GM04504 (cell line): ENCODE measurements at places on chromosomes 11 and 22.

DNA sequence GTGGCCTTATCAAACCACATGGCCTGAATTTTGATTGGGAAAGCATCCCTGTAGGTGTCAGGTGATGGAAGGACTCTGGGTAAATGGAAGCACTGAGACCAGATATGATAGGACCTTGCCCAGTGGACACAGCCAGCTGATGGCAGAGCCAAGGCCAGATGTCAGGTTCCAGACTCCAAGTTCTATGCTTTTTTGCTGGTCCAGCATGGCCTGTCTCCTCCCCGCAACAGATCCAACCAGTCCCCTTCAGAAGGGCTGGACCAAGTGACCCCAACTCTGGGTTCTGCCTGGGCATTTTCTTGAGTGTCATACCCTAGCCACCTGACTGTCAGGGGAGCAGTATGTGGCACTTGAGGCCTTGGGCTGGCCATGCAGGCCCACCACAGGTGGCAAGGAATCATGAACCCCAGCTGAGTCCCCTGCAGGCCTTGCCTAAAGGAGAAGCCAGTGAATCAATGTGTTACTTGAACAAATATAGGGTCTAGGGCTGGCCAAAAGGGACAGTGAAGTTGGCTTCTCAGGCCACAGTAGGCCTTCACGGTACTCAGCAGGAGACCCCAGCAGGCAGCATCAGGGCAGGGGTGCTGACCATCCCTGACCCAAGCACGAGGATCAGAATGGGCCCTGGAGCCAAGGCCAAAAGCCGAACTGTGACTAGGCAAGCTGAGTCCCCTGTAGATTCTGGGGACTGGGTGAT lies 27.1 kb downstream of the KCNQ1OT1 start:
- DNase-seq: no peak

GRCh38 chr11:114399490-114400215 lies 658 bp downstream of the C11orf71 start:
- no peak for DNase-seq

GRCh38 chr11:91871791-91872190 lies 352.8 kb upstream of the FAT3 start:
- peak; percentile 13 for DNase-seq

GRCh38 chr11:14643697-14644225 lies at the start of gene PDE3B:
TSS of gene PDE3B (plus strand) at chr11:14643804. CDS start at chr11:14644076, 272 bp downstream.
- DNase-seq: no peak

- DNase-seq: no peak
Observed at GRCh38 chr22:37234736-37235711, 9.0 kb downstream of the RAC2 start.

DNA sequence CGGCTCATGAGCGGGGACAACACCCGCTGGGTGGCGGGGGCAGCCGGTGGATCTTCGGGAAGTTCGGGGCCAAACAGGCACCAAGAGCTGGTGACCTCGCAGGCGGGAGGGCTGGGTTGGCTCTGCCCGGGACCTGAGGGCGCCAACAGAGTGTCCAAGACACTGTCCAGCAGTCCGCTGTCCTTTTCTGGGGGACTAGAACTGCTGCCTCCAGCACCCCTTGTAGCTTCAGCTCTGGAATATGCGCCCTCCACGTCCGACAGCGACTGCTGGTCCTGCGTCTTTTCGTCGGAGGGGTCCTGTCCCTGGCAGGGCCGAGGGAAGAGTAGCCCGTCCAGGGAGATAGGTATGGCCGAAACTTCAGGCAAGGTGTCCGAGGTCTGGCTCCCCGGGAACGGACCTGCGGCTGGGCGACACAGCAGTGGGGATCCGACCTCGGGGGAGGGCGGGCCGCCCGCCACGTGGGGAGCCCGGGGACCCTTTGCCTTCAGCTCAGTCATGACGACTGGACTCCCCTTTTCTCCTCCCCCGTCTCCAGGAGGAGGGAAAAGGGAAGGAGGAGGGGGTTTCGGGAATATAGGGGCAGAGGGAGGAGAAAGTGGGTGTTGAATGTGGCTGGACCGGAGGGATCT lies 926 bp downstream of the PGR start:
- no peak for DNase-seq

GRCh38 chr11:9600644-9601036 lies 27.2 kb downstream of the WEE1 start:
- DNase-seq: no peak

GRCh38 chr22:29442976-29443375 lies 4.6 kb downstream of the RFPL1 start:
- DNase-seq: no peak

GRCh38 chr11:117232092-117232878 lies at the start of gene RNF214:
TSS of gene RNF214 (plus strand) at chr11:117232671. CDS start at chr11:117234273, 1,602 bp downstream.
- peak; percentile 54 for DNase-seq

- no peak for DNase-seq
Observed at GRCh38 chr11:76131671-76132631, 74.4 kb downstream of the WNT11 start.

- peak; percentile 67 for DNase-seq
Observed at GRCh38 chr11:66020618-66021357, 5.5 kb downstream of the CATSPER1 start.

DNA sequence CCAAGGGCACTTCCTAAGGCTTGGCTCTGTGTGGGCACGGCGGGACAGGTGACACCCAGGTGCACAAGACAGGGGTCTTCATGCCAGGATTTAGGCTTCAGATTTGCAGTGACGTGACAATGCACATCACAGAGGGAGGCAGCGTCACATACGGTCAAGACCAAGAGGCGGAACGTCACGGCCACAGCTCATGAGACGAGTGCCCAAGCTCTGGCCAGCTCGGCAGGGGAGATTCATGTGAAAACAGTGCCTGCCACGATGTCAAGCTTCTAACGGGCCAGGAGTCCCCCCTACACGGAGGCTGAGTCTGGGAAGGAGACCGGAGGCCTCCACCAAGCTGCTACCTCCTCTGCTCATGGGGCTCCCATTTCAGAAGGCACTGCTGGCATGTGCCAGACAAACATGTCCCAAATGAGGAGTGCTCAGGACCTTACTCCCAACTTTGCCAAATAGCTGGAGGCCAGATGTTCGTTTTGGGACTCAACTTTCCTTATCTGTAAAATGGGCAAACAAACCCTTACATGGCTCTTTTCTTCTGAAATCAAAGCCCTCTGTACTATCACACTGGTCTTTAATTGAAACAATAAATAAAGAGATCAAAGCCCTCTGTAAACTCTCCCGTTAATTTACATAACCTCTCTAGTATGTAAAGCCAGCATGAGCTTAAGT lies 16.6 kb downstream of the VPS37C start:
- DNase-seq: no peak

- no peak for DNase-seq
Observed at GRCh38 chr22:17119481-17120202, 1.5 kb downstream of the TMEM121B start.

DNA sequence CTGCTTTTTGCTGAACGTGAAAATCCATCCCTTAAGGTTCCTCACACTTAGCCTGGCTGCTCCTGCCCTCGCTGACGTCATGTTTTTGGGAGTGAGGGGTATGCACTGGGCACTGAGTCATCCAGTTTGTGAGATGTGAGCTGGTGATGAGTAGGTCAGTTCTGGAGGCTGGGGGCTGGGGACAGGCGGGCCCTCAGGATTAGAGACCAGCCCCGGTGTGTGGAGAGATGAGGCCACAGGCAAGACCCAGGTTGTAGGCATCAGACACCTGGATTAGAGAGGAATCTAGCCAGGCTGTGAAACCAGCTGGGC lies 9.2 kb downstream of the KCNC1 start:
- DNase-seq: no peak

GRCh38 chr22:33653532-33654063 lies 266.7 kb downstream of the LARGE1 start:
- DNase-seq: no peak

DNA sequence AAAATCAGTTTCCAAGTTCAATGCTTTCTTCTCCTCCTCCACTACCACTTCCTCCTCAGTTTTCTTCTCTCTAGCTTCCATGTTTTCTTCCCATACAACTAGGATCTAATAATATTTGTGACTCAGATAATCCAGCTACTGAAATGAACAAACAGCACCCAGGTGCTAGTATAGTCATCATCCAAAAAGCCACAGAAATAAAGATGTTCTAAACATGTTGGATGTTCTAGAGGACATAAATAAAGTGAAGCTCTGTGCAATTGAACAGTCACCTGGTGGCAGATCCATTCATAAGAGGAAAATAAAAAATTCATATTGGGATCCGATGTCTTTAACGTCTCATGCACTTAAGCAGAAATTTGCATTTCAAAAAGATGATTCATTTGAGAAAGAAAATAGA lies 142.8 kb downstream of the ENTHD1 start:
- no peak for DNase-seq

- no peak for DNase-seq
Observed at GRCh38 chr11:2114430-2115241, 24.6 kb downstream of the IGF2 start.

DNA sequence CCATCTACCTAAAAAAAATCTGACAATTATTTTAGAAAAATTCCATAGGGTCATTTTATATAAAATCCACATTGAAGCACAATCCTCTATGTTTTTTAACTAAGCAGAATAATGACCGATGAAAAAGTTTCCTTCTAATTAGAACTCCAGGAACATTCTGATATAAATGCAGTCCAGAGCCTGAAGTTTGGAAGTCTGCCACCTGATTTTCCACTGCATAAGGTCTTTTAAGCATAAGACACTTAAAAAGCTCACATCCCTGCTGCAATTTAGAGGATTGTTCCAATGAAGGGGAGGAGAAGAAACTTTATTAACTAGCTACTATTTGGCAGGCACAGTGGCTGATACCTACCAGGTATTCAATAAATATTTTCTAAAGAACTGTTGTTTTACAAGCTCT lies 570.3 kb upstream of the ANO5 start:
- no peak for DNase-seq

DNA sequence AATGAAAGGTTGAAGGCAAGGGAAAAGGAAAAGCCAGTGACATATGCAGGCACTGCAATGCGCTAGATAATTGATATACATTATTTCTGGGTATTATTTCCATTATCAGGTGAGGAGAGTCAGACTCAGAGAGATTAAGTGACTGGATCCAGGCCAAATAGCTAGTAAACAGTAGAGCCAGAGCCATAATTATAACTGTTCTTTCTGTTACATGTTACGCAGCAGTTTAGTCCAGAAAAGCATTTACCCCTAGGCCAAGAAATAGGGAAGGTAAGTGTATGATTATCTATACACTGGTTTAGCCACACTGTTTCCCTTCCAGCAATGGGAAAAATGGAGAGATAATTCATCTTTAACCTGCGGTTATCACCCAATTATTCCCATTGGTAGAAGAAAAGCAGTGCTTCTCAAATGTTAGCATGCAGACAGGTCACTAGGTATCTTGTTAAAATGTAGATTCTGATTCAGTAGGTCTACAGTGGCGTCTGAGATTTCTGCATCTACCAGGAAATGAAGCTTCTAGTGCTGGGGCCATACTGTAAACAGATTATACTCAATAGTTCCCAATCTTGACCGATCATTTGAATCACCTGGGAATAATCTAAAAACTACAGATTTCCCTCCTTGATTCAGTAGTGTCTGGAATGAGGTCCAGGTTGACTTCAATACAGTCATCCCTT lies 69.4 kb downstream of the RBFOX2 start:
- no peak for DNase-seq

DNA sequence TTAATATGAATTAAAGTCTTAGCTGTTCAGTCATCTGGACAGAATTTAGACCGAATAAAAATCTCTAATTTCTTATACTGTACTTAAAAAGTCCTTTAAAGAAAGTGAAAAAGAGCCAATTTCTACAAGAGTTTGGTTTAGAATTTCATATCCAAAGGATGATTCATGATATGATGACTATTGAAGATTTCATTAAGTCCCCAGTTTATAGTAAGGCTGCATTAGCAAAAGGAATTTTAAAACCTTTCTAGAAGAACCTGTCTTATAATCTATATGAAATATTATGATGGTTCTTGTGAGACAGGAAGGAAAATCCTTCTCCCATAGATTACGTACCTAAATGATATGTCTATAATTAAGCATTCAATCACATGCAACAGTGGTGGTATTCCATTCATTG lies 34.8 kb downstream of the TSG101 start:
- DNase-seq: no peak

- DNase-seq: peak; percentile 83
Observed at GRCh38 chr11:34266090-34266912, 91.5 kb downstream of the ABTB2 start.

GRCh38 chr11:102974552-102975280 lies 19.2 kb upstream of the MMP13 start:
- no peak for DNase-seq

GRCh38 chr11:91296629-91297028 lies 928.0 kb upstream of the FAT3 start:
- DNase-seq: no peak

- DNase-seq: no peak
Observed at GRCh38 chr11:13128354-13128753, 119.2 kb downstream of the RASSF10 start.

DNA sequence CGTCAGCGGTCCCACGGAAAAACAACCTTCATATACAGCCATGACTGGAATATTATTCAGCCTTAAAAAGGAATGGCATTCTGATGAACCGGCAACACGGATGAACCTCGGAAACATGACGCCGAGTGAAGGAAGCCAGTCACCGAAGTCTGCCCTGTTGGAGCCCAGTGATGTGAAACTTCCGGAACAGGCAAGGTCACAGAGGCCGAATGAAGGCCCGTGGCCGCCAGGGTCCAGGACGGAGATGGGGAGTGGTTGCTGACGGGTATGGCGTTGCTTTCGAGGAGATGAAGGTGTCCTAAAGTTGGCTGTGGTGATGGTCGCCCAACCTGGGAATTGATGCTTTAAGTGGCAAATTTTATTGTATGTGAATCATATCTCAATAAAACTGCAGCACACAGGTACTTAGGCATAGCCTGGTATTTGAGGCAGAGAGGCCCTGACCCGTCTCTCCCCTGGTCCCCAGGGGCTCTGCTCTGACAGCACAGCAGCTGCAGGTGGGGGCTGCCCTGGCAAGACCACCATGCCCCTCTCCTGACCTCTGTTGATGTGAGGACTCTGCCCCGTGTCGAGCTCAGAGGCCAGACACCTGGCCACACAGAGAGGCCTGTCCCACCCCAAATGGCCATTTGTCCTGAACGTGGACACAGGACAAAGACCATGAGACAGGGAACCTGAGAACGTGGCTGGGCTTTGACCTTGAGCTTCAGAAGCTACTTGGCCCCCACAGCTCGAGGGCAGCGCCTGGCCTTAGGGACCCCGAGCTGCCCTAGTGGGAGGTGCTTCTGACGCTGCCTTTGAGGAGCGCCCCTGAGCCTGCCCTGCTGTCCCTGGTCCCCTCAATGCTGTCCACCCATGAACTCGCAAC lies 1090.8 kb downstream of the BRD1 start:
- DNase-seq: no peak

DNA sequence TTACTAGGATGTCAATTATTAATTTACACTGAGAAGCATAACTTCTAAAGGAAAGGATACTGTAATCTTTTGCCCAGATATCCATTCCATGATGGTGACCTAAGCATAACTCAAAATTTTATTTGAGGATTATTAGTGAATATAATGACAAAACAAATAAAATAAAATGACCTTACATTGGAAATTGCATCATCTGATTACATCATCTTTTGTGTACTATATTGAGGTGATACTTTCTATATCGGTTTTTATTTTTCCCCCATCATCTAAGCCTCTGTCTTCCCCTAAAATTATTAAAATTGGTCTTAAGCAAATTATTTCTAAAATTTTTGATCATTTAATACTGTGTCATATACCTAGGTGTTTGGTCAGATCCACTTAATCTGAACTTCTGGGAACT lies 150.1 kb upstream of the CTSC start:
- DNase-seq: no peak
